Frontal cortex (tissue), 4 donors: ENCODE measurements at places on chromosomes 3 and 15. TPM values are rescaled to one million over a fixed set of nuclear protein-coding genes. Genes with fewer than 3 reads are reported as not detected.

- no peak for DNase-seq
Observed at GRCh38 chr3:185722881-185723280, 102.0 kb downstream of the IGF2BP2 start.

The IMPG2 gene
- total RNA-seq, result 3.3 TPM

- no peak for DNase-seq
Observed at GRCh38 chr15:88376574-88377174, 90.5 kb downstream of the MRPL46 start.

GRCh38 chr3:16768956-16769355 lies 115.8 kb upstream of the PLCL2 start:
- no peak for DNase-seq

The MAGI1 gene
- total RNA-seq, result 39.1 TPM

The COL6A6 gene
- 0.41 TPM for total RNA-seq

The CP gene
- total RNA-seq, result not detected

DNA sequence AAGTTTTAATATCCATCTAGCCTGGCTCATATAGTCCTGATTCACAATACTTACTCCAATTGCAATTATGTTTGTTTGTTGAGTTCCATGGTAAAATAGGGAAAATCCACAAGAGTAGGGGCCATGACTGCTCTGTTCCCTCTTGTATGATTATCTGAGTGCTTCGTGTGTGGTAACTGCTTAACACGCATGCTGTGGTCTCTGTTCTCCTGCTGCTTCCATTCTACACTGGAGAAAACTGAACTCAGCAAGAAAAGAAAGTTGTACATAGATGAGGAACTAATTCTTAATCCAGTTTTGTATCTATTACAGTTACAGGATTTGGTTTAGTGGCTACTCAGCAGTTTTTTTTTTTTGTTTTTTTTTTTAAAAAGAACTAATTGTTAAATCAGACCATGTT lies 223.0 kb upstream of the SATB1 start:
- no peak for DNase-seq

The IL17RC gene
- total RNA-seq, result 2.4 TPM

DNA sequence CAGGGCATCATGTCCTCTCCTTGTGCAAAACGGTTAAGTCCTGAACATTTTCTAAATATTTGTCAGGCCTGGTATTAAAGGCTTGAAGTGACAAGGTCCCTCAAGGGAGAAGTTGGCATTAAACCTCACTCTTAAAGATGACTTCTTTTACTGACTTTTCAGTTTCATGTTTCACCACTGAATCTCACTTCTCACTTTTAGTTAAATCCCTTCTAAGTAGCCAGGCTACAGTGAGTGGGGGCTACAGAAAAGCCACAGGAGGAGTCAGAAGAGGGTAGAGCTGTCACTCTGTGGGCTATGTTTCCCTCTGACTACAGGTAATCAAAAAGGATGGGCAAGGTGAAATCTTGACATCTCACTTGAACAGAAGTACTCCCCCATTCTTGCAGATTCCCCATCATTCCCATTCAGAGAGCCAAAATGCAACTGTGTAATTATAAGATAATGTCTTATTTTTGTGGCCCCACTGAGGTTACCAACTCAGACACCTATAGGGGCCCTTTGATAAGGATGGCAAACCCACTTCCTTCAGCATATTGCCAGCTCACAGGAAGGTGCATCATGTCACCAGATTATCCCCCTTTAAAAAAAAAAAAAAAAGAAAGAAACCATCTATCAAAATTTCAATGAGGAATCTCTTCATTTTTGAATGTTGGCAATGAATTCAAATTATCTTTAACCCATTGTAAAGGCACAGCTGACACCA lies 790.1 kb upstream of the CFAP20DC start:
- DNase-seq, result no peak

- no peak for DNase-seq
Observed at GRCh38 chr3:172388412-172389078, 59.7 kb downstream of the GHSR start.
